ENCODE measurements at places on chromosomes 3 and 15.

DNA sequence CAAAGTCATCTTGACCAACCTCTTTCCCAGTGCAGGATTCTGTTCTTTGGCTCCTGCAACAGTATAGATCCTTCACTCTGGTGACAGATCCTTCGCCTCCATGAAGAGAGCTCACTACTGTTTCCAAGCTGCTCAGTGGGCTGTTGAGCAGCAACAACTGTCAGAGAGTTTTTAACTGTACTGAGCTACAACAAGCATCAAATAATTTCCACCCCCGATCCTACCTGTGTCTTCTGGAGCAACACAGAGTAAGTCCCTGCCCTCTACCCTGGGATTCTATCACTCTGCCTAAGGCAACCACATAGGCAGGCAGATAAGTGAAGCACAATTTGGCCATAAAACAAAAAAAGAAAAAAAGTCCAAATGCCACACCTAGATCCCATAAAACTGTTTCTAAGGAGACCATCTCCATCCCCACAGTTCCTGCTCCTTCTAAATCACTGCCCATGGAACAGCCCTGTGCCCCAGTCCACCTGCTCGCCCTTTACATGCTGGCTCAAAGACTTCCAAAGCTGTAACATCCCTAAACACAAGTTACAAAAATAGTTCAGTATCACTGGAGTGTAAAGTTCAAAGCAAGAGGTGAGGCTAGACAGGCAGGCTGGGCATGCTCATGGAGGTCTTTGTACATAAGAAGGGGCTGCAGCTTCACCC lies 37.8 kb upstream of the ANPEP start:
- no peak for DNase-seq

DNA sequence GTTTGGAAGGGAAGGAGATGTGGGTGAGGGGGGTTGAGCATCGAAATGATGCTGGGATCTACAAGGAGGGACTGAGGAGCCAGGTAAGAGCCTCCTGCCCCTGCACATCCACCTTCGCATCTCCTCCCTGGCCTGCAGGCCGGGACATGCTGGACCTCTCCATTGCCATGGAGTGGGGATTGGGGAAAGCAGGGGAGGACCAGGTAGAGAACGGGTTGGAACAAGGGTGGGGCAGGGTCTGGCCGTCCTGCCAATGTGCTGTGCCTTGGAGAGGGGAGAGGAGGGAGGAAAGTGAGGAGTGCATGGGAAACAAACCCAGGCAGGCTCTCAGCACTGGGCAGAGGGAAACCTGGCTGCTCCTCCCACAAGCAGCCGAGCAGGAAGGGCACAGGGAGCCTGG lies 10.6 kb downstream of the PLA2G4B start:
- DNase-seq: no peak

- DNase-seq: no peak
Observed at GRCh38 chr3:40211579-40211978, 97.9 kb upstream of the EIF1B start.

GRCh38 chr3:170889132-170889531 lies 19.1 kb upstream of the RPL22L1 start:
- DNase-seq: no peak

DNA sequence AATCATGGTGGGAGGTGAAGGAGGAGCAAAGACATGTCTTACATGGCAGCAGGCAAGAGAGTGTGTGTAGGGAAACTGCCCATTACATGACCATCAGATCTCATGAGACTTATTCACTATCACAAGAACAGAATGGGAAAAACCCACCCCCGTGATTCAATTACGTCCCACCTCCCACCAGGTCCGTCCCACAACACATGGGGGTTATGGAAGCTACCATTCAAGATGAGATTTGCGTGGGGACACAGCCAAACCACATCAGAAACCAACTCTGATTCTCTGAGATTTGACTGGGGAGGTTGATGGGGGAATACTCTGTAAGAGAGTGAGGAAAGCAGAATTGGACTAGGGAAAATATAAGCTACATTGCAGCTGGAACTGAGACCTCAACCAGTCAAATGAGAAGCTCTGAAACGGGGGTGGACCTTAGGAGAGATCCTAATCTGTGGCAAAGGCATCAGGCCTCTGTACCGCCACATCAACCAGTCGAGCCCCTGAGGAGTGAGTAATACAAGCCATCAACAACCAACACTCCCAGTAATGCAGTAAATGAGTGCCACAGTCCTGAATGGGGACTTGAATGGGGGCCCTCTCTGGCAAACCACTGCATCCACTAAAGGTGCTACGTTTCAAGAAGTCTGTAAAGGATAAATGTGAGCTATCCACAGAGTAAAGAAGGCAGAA lies 207.9 kb upstream of the GADL1 start:
- DNase-seq: no peak

DNA sequence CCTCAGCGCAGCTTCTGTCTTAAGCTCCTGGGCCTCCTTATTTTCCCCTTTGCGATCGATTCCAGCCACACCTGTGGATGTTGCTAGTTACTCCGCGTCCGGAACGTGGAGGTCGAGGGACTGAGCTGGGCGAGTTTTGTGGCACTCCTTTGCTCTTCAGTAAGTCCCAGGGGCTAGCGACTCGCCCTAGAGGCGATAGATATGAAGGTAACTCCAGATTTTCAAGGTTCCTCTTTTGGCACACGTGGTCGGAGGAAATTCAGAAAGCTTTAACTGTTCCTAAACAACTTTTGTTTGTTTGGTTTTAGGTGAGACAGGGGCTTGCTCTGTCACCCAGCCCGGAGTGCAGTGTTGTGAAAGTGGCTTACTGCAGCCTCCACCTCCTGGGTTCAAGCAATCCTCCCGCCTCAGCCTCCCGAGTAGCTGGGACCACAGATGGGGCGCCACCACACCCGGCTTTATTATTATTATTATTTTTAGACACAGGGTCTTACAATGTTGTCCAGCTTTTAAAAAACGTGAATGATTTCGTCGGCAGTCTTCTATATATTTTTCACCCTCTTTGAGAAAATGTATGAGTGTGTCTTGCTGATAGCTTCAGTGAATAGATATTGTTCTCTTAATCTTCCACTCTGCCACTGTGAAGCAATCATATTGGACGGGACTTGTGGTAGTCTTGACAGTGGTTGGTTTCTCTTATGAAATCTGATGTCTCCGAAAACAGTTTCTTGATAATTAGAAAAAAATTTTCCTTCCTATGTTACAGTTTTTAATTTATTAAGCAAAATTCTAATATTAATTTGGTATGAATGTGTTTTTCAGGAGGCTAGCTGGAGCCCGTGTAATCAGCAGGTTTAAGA lies 785 bp downstream of the MFSD1 start:
- peak; percentile 23 for DNase-seq

DNA sequence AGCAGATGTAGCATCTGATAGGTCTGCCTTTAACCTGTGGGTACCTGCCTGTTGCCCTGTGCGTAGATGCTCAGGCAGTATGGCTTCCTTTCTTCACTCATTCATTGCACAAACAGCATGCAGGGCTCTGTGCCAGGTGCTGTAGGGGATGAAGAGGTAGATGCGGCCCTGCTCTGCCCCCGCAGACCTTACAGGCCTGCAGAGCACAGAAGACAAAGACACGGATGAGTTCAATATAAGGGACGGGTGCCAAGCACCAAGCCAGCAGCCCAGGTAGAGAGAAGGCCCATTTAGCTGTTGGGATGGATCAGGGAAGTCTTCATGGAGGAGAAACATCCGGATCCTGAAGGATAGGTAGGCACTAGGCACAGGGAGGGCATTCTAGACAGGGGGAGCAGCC lies 69.4 kb downstream of the AAGAB start:
- no peak for DNase-seq

DNA sequence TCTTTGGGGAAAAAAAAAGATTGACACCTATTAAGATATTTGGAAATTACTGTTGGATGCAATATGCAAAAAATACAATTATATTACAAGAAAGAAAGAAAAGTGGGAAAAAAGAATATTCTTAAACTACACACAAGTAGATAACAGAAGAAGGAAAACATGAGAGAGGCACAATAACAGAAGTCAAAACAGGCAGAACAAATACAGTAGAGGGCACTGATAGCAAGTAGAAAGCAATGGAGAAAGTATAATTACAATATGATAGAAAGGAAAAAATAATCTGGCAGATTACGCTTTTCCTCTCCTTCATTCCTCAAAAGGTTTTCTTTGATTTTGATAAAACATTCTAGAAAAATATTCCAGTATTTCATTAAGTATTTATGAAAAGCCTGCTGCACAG lies 72.1 kb downstream of the ADAM10 start:
- no peak for DNase-seq

GRCh38 chr15:42101861-42102260 lies 7.5 kb upstream of the PLA2G4D start:
- no peak for DNase-seq

DNA sequence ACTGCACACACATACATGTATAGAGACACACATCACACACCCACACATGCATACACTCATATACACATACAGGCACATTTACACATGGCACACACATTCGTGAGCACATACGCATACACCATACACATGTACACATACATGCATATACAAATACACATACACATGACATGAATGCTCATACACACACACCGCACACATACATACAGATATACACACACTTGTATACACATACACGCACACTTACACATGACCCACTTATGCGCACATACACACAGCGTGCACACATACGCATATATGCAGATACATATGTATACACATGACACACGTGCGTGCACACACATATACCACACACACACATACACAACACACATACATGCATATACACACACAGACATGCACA lies 162.7 kb downstream of the LRRK1 start:
- no peak for DNase-seq

GRCh38 chr3:11312166-11312565 lies 40.0 kb downstream of the ATG7 start:
- DNase-seq: no peak

- DNase-seq: no peak
Observed at GRCh38 chr3:13700362-13700761, 151.4 kb downstream of the FBLN2 start.
